ENCODE measurements at places on chromosomes 6 and 20. TPM values are rescaled to one million over a fixed set of nuclear protein-coding genes. Genes with fewer than 3 reads are reported as not detected.

GRCh38 chr6:148177589-148178233, 164.9 kb upstream of the SASH1 start:
- DNase-seq: peak; percentile 45

DNA sequence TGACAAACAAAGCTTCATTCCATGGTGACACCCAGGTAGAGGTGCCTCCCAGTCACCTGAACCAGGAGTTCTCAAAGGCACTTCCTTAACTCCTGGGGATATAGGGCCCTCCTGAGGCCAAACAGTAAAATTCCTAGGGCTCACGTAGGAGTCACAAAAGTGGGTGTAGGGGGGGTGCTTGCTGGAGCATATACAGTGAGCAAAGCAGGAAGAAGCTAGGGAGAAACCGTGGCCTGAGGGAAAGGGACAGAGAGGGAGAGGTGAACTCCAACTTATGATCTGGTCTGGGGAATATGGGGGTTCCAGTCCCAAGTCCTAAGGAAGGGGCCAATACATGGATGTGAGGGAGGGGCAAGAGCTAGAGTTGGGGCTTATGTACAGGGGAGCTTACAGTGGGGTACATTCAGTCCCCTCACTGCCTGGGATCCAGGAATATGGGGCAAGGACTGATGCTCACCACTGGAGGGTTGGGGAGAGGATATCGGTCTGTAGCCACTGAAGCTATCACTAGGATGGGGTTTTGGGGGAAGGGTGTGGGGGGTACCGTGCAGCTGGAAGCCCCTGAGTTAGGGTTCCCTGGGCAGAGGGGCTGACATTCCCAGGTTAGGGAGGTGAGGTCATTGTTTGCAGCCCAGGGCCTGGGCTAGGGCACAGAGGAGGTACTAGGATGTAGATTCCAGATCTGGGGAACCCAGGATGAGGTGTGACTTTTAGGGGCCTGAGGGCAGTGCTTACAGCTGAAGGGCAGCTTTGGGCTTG, 950 bp downstream of the PEDS1 start:
- DNase-seq: no peak

CTCFL gene
- not detected for total RNA-seq

DNA sequence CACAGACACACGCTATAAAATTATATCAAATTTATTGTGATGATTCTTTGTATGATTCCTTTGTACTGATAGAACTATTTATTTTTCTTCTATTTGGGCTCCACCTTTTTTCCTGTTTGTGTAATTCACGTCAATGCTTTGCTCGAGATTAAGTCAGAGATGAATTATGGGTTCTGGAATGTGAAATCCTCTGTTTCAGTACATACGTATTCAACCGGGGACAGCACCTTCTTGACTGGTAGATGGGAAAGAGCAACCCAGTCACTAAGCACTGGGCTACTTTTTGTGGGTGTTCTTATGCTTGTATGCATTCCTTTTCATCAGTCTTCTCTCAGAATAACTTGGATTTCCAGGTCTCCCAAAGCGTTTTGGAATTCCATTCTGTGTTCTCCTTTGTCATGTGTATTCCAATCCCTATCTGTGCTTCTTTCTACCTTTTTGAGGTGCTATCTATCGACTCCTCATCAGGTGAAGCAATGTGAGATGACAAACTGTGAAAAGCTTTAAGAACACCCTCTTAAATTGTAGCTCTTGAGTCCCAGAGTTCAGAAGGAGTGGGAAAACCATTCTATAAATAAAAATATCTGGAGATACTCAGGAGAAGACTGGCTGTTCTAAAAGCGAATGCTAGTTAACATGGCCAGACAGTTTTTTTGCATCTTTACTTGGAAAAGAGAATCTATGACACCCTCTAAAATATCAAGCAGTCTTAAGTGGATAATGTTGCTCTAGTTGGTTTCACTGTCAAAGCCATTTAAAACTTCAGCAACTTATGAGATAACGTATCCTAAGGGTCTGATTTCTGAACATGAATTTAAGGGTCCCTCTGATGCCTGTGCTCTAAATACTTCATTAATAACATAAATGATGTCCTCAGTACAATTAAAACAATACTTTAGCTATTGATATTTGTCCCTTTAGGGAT, 197.7 kb upstream of the PREP start:
- peak; percentile 95 for DNase-seq

- DNase-seq: no peak
These were observed 30.5 kb downstream of the SERPINB6 start for GRCh38 chr6:2940851-2941250.

- no peak for DNase-seq
These were observed 69.5 kb upstream of the SULF2 start for GRCh38 chr20:47854687-47855212.

DNA sequence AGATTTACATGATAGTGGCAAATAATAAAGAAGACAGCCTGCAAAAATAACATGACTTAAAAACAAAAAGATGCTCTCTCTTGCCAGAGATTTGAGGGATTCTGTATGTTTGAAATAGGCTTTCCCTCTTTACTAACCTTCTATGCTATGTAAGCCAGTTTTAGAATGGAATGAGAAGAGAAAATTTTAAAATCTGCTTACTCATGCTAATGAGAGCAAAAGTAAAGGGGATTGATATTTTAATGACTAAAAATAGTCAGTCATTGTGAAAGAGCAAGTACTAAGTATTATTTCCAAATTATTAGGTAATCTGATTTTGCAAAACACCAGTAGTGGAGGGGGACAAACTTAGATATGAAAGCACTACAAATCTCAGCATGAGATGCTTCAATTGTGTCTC, 563.3 kb upstream of the ADGRB3 start:
- no peak for DNase-seq

- no peak for DNase-seq
These were observed 33.0 kb upstream of the HFE start for GRCh38 chr6:26053992-26054780.

HIVEP2 gene
- total RNA-seq: 19.5 TPM
